ENCODE measurements at places on chromosomes 16 and 17. TPM values are rescaled to one million over a fixed set of nuclear protein-coding genes. Genes with fewer than 3 reads are reported as not detected.

- no peaks in the 10 kb centered on the region for H3K27me3 ChIP-seq
- H3K4me1 ChIP-seq = no peaks in the 10 kb centered on the region
- no peak for DNase-seq
- H3K27ac ChIP-seq = no peak overlapping the region
- no peaks in the 10 kb centered on the region for H3K36me3 ChIP-seq
- no peak overlapping the region for H3K4me3 ChIP-seq
Measured at GRCh38 chr16:51407199-51407598, 256.1 kb upstream of the SALL1 start.

DNA sequence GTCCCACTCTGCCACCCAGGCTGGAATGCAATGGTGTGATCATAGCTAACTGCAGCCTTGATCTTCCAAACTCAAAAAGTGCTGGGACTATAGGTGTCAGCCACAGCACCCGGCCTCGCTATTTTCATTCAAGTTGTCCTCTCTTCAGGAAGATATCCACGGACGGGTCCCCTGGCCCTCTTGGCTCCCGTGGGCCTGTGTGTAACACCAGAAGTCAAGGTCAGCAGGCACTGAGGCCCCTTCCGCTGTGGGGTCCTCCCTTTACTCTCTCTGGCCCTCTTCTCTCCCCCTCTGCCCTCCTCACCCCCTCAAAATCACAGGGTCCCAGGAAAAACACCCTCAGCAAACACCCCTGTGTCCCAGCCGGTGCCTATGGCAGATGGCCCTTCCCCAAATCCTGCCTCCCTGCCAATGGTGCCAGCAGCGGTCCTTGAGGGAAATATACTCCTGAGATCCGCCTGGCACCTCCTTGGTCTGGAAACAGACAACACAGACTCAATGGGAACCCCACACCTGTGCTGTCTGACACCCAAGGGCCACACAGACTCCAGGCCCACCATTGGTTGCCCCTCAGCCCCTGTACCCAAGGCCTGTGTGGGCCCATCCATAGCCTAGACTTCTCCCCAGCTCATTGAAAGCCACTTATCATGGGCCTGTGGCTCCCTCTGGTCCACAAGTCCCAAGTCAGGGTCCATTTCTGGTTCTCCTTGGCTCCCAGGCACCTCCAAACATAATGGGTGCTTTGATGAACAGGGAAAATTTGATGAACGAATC is 221.5 kb downstream of the ZNF423 start:
- H3K36me3 ChIP-seq = peaks cover 45% of the 10 kb centered on the region
- no peak overlapping the region for H3K4me3 ChIP-seq
- peaks cover 47% of the 10 kb centered on the region for H3K4me1 ChIP-seq
- H3K27me3 ChIP-seq = no peaks in the 10 kb centered on the region

GRCh38 chr16:47777220-47777619 is 316.1 kb downstream of the PHKB start:
- H3K27ac ChIP-seq = no peak overlapping the region
- no peaks in the 10 kb centered on the region for H3K4me1 ChIP-seq
- no peaks in the 10 kb centered on the region for H3K36me3 ChIP-seq
- no peak overlapping the region for H3K4me3 ChIP-seq

Gene PIMREG
- total RNA-seq = 12.1 TPM

Measured in spinal cord (tissue), 10 donors.